ENCODE measurements at places on chromosomes 11 and 22.

DNA sequence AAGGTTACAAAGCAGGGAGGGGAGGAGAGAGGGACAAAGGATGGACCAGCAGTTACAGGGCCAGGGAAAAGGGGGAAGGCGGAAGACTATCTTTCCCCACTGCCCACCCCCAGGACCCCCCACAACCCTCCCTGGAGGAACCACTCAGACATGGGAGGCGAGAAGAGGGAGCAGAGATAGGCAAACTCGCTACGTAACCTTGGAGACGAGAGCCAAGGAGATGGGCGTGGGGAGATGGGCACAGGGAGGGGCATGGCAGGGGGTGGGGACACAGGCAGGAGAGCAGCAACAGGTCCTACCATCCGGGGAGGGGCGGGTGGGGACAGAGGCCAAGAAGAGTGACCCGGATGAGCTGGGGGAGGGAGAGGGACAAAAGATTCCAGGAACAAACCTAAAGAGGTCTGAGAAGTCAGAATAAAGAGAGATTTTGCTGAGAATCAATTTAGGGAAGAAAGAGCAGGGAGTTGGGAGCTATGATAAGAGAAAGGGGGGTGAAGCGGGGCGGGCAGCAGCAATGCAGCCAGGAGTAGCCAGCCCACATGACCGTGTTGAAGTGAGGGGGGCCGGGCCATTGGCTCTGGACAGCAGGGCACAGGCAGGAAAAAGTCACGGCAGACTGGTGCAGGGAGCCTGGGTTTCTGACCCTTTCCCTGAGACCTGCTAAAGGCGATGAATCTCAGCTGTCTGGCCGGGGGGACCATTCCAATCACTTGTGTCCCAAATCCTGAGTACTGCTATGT, 128.4 kb downstream of the BUD13 start:
- DNase-seq, result no peak

DNA sequence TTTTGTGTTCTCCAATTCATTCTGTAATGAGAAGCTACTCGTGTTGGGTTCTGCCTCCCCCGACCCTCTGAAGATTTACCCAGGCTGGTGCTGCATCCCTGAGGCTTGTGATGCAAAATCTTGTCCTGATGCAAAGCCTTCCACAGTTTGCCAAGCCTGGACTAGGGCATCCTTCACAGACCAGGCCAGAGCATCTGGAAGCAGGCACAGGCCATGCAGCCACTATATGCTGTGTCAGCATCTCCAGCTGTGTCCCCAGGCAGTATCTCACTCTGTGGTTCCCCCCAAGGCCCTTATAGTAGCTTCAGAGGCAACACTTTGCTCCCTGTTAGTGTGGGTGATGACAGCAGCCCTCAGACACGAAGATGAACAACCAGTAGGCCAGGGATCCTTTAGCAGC, 77.3 kb upstream of the RCN1 start:
- no peak for DNase-seq

DNA sequence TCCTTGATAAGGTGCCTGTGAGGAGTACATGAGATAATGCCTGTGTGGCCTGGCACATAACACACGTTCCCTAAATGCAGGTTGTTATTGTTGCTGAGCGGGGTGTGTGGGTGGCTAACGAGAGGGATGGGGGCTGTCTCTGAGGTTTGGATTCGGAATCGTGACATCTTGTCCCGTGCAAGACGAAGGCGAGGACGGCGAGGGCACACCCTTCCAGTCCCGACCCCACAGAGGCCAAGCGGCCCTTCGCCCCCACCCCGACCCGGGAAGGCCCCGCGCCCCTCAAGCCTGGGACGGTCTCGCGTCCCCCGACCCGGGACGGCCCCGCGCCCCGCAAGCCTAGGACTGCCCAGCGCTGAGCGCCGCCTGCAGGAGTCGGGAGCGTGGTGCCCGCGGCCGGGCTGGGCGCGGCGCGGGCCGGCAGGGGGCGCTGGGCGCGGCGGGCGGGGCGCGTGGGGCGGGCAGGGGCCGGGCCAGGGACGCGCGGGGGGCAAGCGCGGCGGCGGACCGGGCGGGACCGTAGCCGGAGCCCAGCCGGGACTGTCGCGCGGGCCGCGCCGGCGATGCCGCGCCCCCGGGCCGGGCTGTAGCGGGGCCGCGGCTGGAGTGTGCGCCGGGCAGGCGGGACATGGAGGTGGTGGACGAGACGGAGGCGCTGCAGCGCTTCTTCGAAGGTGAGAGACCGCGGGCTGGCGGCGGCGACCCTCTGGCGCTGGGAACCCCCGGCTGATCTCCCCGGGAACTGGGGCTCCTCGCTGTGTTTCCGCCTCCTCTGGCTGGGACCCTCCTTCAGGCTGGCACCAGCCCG, at the start of gene MYRF:
MYRF (plus strand) TSS at position 520 of the 808 bp plus-strand sequence; CDS start at position 629, 109 bp downstream.
- peak; percentile 40 for DNase-seq

DNA sequence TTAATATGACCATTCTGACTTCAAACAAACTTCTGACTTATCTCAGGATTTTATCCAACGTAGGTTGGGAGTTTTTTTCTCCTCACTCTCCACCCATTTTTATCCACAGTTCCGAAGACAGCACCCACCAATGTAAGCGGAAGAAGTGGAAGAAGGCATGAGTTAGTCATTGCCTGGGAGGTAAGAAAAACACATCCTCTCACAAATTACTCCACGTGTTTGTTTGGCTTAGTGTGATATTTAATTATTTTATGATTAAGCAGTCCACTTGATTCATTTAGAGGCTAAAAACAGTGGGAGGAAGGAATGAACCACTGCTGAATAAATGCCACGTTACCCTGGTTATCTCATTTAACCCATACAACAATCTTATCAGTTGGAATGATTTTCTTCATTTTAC, 389.6 kb upstream of the ARHGAP42 start:
- no peak for DNase-seq

DNA sequence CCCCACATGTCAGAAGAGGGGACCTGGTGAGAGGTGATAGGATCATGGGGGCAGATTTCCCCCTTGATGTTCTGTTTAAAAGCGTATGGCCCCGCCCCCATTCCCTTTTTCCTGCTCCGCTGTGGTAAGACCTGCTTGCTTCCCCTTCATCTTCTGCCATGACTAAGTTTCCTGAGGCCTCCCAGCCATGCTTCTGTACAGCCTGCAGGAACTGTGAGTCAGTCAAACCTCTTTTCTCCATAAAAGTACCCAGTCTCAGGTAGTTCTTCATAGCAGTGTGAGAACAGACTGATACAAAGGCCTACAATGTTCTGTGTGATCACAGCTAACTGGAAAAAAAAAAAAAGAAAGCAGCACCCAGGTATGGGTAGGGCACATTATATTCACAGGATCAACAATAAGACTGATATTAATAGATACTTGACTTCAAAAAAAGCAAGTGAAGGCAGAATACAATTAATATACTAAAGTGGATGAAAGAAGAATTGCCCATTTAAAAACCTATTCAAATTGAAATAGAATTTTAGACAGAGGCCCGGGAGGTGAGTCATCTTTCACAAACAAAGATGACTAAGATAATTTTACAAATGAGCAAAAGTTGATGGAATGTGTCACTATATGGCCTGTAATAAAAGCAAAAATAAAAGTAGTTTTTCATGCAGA, 1.7 kb upstream of the OR52K1 start:
- DNase-seq, result no peak

GRCh38 chr11:5690216-5690615, 626 bp downstream of the TRIM22 start:
- no peak for DNase-seq

GRCh38 chr22:37803639-37804351, 3.9 kb upstream of the GCAT start:
- no peak for DNase-seq

DNA sequence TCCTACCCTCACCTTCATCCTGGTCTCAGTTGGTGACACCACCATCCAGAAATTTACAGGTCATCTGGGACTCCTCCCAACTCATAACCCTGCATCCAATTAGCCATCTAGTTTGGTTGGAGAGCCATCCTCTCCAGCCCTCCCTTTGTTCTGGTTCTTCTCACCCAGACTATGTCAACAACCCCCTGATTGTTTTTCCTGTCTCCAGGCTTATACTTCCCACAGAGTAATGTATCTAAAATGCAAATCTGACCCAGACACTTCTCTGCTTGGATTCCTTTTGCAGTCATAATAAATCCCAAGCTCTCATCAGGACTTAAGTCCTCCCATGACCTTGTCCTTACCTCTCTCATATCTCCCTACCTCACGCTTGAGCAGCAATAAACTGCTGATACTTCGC, 3.0 kb downstream of the TTC12 start:
- no peak for DNase-seq

- no peak for DNase-seq
Measured at GRCh38 chr22:43297270-43298061, 45.7 kb downstream of the SCUBE1 start.

DNA sequence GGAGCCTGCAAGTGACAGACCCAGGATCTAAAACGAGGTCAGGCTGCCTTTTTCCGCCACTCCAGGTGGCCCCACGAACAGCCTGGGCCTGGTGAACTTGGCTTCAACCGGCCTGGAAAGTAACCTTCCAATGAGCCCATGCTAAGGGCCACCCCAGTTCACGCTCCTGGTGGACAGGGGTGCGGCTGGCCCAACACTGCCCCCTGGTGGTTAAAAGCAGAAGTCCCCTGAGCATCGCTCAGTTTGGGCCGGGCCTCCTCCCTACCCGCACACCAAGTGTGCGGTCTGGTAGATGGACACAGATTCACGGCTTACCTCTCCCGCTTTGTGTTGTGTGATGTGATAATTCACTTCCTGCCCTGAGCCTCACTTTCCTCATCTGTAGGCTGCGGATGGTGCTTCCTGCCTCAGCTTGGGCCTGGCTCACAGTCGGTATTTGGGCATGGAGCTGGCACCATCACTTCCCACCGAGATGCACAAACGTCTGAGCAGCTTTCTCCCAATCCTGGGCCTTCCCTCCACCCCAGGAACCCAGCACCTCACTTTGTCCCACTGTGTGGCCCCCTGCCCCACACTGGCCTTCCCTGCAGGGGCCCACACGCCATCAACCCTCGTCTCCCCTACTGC, 13.7 kb upstream of the SEC14L3 start:
- no peak for DNase-seq

- no peak for DNase-seq
Measured at GRCh38 chr11:15560689-15561467, 446.2 kb downstream of the INSC start.

DNA sequence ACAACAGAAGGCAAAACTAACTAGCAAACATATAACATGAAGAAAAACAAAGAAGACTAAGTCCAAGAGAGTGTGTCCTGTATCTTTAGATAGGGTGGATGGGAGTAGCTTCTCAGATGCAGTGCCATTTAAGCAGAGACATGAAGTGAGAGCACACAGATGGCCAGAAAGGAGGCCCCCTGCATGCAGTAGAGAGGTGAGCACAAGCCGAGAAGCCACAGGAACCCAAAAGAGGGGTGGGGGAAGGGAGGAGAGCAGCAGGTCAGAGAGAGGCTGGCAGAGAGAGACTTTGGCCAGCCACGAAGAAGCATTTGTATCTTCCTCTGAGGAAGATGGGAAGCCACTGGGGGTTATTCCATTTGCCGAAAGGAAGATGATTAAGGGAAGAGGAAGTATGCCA, 86.7 kb downstream of the NTM start:
- DNase-seq, result no peak

- DNase-seq, result no peak
Measured at GRCh38 chr11:17511571-17511970, 32.6 kb downstream of the USH1C start.

DNA sequence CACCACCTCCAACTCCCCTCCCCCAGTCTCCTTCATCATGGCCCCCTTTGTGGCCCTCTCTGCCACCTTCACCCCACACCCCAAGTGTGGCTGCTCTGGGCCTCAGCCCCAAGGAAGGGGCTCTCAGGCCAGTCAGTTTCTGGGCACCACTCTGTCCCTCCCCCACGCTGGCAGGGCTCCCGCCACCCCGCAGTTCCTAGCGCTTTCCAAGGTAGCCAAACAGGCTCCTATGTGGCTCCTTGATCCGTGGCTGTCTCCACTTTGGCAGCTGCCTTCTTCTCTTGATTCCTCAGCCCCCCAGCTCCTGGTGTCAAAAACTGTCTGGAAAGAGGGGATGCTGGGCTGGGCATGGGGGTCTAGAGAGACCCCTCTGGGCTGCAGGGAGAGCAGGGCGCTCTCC, 10.4 kb upstream of the CACNA1I start:
- no peak for DNase-seq

- DNase-seq, result no peak
Measured at GRCh38 chr11:12692229-12693075, 18.2 kb downstream of the TEAD1 start.

- peak; percentile 53 for DNase-seq
Measured at GRCh38 chr22:28917747-28918549, 34.6 kb downstream of the ZNRF3 start.

- no peak for DNase-seq
Measured at GRCh38 chr11:134677891-134678551, 266.0 kb upstream of the B3GAT1 start.

GRCh38 chr11:117488996-117489952, 161.6 kb downstream of the CEP164 start:
- no peak for DNase-seq

GRCh38 chr11:35598254-35599125, 19.8 kb upstream of the FJX1 start:
- no peak for DNase-seq

DNA sequence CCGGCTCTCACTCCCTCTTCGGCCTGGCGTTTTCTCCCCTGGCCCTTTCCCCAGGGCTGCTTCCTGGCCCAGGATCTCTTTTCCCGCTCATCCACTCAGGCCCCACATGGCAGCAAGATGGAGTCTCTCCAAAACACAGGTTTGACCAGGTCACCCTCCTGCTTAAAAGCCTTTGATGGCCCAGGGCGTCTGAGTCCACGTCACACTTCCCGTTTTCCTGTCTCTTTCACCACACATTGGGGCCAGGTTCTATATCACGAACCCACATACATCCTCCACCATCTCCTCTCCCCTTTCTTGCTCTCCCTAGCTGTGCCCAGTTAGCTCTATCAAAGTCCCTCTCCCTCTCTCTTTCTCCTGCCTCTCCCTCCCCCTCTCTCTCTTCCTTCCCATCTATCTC, 7.8 kb upstream of the LRRC32 start:
- DNase-seq, result no peak

- DNase-seq, result peak; percentile 22
Measured at GRCh38 chr22:27842669-27843431, 41.3 kb upstream of the MN1 start.

- DNase-seq, result no peak
Measured at GRCh38 chr22:23714596-23715578, 24.1 kb downstream of the RGL4 start.

GRCh38 chr22:31637447-31637890, 24.5 kb downstream of the PISD start:
- no peak for DNase-seq

- DNase-seq, result no peak
Measured at GRCh38 chr22:39623603-39624500, 53.3 kb downstream of the CACNA1I start.
